Pons (tissue), 1 donor: ENCODE measurements at places on chromosomes 5 and 9.

DNA sequence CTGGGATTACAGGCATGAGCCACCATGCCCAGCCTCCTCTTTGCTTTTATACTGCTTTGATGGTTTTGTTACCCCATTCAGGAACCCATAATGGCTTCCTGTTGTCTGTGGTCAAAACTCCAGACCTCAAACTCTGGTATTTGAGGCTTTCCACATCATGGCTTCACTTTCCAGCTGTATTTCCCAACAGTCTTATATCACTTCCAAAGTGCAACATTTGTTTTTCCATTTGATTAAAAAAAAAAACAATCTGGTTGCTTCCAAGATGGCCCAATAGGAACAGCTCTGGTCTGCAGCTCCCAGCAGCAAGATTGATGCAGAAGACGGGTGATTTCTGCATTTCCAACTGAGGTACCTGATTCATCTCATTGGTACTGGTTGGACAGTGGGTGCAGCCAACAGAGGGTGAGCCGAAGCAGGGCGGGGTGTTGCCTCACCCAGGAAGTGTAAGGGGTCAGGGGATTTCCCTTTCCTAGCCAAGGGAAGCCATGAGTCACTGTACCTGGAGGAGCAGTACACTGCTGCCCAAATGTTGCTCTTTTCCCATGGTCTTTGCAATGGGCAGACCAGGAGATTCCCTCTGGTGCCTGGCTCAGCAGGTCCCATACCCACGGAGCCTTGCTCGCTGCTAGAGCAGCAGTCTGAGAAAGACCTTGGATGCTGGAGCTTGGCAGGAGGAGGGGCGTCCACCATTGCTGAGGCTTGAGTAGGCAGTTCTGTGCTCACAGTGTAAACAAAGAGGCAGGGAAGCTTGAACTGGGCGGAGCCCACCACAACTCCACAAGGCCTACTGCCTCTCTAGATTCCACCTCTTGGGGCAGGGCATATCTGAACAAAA is 458.4 kb downstream of the KDM4C start:
- DNase-seq, result no peak

DNA sequence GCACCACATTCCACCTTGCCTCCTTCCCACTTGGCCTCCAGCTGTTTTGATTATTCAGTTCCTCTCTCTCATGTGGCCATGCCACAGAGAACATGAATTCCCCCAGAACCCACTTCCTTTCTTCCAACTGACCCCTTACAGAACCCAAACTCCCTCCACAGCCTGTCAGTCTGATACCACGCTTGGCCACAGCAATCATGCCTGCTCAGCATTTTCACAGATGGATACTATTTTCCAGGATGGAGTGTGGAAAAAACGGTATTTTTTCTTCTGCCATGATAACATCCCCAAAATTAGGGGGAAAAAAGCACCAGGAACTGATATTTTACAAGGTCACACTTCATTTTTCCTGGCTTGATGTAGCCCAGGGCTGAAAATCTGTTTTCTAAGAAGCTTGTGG is 34.9 kb upstream of the SLIT3 start:
- DNase-seq, result no peak

DNA sequence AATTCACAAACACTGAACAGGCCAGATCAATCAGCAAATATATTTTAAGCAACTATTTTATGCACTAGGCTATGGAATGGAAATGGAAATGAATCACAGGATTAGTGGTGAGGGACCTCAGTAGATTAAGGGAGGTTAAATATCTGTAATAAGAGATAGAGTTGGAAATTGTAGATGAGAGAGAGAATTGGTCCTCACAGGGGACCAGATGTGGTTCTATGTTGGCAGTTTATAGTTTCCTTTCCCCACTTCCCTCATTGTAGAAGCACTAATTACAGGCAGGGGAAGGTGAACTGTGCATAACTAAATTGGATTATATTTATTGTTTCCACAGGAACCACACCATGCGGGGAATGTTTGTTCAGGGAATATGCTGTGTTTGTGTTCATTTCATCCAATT is 496.2 kb downstream of the ARHGEF28 start:
- DNase-seq, result no peak

- DNase-seq, result no peak
Measured at GRCh38 chr5:114581136-114581535, 219.3 kb downstream of the KCNN2 start.

DNA sequence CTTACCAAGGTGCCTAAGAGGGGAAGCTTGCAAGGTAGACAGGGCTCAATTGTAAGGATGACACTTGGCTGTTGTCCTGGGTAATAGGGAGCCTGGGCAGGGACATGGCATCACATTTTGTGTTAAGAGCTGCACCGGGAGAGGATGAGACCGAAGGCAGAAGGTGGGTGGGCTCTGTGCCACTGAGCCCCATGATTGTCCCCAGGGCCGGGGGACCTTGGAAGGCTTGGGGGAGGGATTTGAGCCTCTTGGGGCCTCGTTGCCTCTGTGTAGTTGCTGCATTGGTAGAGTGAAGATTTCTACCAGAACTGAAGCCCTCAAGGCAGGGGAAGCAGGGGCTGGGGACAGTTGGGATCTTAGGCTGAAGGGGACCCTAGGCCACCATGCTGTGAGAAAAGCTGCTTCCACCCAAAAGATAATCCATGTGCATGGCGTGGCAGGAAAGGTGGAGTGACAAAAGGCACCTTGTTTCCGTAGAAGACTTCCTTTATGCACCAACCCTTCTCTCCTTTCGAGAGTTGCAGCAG is 11.9 kb downstream of the FGF18 start:
- DNase-seq, result no peak

- no peak for DNase-seq
Measured at GRCh38 chr5:181198905-181199519, 6.0 kb downstream of the TRIM7 start.

GRCh38 chr9:133929599-133929998 is 62.5 kb downstream of the VAV2 start:
- no peak for DNase-seq
